ENCODE measurements at places on chromosomes 2 and 18. TPM values are rescaled to one million over a fixed set of nuclear protein-coding genes. Genes with fewer than 3 reads are reported as not detected.

DNA sequence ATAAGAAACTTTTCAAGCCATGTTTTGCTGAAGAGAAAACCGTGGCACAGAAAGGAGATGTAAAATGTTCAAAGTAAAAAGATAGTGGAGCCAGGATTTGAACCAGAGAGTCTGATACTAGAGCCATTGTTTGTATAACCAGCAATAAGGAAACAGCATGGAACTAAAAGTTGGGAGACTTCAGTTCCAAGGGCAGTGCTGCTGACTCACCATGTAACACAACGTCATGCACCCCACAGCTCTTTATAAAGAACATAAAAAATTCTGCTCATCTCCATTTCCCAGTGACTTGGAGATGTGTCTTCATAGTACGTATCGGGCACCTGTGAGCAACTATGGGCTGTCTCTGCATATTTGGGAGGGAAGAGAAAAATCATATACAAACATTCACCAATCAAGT is 353.0 kb upstream of the PIK3C3 start:
- no peak for DNase-seq

- no peak for DNase-seq
Observed at GRCh38 chr2:45379399-45380087, 231.5 kb downstream of the SRBD1 start.

- no peak for DNase-seq
Observed at GRCh38 chr2:13240061-13240460, 523.3 kb downstream of the TRIB2 start.

DNA sequence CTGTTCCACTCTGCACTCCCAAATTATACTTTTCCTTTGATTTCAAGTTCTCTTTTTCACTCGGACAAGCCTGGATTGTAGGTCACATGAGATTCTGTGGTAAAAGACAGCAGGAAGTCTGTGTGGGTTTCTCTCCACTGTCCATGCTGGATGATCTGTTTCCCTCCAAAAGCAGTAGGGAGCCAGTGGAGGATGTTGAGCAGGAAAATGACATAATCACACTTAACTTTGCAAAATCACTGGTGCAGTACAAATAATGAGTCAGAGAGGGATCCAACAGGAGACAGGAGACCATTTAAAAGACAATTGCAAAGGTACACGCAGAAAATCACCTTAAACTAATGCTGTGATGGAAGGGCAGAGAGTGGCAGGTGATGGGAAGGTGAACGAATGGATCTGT is 301.3 kb downstream of the ZNF407 start:
- peak; percentile 68 for DNase-seq

DNA sequence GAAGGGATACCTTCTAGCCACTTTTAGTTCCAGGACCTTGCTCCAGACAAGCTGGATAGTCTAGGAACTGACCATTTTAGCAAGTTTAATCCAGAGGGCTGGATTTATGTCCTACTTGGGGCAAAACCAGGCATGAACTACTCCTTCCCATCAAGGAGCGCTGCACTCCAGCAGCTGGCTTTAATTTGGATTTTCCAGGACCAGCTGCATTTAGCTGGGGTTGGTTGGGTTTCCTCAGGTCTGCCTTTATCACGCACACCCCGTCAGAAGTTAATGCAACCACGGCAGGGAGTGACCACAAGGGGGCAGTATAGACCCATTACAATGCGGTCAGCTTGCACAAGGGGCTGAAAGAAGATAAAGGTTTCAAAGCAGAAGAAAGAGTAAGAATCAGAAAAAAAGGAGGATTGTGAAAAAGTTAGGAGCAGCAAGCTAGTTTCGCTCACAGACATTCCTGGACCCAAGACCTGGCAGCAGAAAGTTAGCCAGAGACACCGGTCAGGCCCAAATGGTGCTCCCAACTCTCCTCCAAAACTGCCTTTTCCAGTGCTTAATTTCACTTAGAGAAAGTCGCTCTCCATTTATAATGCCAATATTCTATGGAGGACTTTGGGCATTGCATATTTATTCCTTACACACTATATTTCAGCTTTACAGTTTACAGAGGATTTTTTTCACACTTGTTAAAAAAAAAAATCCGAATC is 40.1 kb downstream of the SLC4A1AP start:
- peak; percentile 96 for DNase-seq

GRCh38 chr18:48079885-48080284 is 149.4 kb upstream of the SMAD2 start:
- no peak for DNase-seq

GRCh38 chr18:11391661-11392060 is 217.7 kb upstream of the SLC35G4 start:
- DNase-seq: peak; percentile 37

GRCh38 chr2:22027345-22028005 is 903.7 kb downstream of the TDRD15 start:
- no peak for DNase-seq

DNA sequence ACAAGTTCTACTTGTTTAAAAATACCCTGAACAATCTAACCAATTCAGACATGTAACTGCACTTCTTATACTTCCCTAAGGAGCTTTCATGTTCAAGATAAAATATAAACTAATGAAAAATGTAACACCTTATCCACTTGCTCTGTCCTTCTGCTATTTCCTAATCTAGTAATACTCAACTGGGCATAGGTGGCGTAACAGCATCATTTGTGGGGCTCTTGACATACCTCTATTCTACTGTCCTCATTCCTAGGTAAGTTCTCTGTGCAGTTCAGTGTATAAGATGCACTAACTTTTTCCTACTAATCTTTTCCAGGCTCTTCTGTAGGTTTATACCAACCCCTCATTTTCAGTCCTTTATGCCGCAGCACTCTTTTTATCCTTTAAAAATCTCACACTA is 36.7 kb downstream of the PRKD3 start:
- no peak for DNase-seq

SH3RF3 gene
- 5.3 TPM for polyA plus RNA-seq

GRCh38 chr2:196660244-196660643 is 20.7 kb downstream of the CCDC150 start:
- peak; percentile 63 for DNase-seq

DNA sequence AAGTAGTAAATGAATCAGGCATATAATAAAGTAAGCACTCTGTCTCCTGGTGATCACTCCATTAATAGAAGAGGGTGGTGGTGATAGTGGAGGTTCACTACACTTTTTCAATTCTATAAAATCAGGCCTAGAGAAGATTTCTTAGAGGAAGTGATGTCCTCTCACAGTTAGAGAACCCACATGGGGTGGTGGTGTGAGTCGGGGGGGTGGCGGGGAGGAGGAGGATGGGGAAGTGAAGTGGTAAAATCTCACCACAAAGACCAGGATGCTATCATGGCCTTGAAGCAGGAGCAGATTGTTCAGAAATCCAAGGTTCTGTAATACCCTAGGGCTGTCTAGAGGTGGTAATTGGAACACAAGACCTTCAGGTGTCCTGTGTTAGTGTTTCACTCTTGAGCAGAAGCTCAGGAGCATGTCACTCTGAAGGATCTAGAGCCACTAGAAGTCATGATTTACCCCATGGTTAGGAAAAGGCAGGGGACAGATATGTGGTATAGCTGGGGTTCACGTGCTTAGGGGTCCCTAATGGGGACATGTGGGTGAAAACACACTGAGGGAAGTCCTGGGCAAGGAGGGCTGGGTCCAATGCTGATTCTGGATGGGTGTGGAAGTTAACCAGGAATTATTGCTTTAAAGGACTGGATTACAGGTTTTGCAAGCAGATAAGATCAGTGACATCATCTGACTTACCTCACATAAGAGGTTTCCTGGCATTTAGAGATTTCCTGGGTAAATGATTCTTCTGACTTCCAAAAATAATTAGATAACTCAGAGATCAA is 31.0 kb downstream of the RNF125 start:
- DNase-seq: no peak

DNA sequence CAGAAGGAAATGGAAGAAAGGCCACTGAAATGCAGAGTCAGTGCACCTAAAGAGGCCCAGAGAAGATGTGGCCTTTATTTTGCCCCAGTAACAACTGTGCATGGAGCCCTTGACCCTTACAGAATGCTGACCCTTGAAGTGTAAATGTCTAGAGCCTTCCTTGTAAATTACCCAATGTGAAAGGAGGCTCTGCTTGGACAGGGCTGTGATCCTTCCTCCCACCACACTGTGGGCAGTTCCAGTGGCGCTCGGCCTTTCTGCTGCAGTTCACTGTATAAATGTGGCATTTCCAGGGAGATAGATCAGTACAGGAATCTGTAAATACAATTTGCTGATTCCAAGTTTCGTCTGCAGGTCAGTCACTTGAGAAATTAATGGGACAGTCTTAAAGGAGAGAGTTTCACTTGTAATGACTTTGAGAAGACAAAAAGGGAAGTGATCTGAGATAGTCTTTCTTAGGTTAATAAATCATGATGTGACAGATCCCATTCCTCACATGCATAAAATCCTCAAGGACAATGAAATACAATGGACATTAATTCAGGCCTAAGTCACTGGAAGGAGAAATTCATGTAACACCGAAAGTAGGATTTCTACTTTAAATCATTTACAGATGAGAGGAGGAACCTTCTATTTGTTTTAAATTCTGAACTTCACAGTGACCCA is 133.8 kb upstream of the LMAN1 start:
- DNase-seq: no peak

GRCh38 chr2:52077159-52077558 is 1045.2 kb upstream of the NRXN1 start:
- no peak for DNase-seq

GRCh38 chr2:113232740-113233139 is 46.0 kb downstream of the PAX8 start:
- DNase-seq: no peak

DNA sequence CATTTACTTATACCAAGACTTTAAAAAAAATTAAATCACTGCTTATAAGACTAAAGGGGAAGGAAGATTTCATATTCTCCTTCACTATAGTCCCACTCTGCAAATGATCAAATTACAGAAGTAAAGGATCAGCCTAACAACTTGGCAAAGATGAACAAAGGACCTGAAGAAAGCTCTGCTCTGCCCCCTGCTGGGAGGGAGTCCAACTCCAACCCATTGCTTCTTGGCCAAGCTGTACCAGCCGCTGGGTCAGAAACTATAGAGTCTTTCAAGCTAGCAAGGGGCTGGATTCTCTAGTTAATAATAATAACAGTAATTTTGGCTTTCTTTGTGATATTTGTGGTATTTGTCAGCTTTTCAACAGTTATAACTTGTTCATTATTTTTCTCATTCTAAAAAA is 927.0 kb upstream of the CRIM1 start:
- no peak for DNase-seq

SP3 gene
- 19.9 TPM for polyA plus RNA-seq

GRCh38 chr2:238899386-238899785 is 51.5 kb downstream of the TWIST2 start:
- no peak for DNase-seq

GRCh38 chr18:39329496-39330275 is 1764.1 kb upstream of the CELF4 start:
- DNase-seq: no peak

- peak; percentile 54 for DNase-seq
Observed at GRCh38 chr2:171824086-171824485, 70.0 kb downstream of the SLC25A12 start.

- DNase-seq: peak; percentile 74
Observed at GRCh38 chr2:208306291-208306690, 40.2 kb downstream of the PIKFYVE start.

PRKAG3 gene
- not detected for polyA plus RNA-seq

GRCh38 chr18:51619283-51619682 is 421.8 kb upstream of the MEX3C start:
- no peak for DNase-seq

All from IMR-90 (cell line).